Upper lobe of right lung (tissue), 1 donor: ENCODE measurements at places on chromosomes 1 and 21. TPM values are rescaled to one million over a fixed set of nuclear protein-coding genes. Genes with fewer than 3 reads are reported as not detected.

The NTNG1 gene
- 12.6 TPM for total RNA-seq

The YOD1 gene
- 7.0 TPM for total RNA-seq

The MLLT11 gene
- 0.72 TPM for total RNA-seq

The ZSWIM5 gene
- total RNA-seq, result 4.1 TPM

The MATN1 gene
- total RNA-seq, result not detected

DNA sequence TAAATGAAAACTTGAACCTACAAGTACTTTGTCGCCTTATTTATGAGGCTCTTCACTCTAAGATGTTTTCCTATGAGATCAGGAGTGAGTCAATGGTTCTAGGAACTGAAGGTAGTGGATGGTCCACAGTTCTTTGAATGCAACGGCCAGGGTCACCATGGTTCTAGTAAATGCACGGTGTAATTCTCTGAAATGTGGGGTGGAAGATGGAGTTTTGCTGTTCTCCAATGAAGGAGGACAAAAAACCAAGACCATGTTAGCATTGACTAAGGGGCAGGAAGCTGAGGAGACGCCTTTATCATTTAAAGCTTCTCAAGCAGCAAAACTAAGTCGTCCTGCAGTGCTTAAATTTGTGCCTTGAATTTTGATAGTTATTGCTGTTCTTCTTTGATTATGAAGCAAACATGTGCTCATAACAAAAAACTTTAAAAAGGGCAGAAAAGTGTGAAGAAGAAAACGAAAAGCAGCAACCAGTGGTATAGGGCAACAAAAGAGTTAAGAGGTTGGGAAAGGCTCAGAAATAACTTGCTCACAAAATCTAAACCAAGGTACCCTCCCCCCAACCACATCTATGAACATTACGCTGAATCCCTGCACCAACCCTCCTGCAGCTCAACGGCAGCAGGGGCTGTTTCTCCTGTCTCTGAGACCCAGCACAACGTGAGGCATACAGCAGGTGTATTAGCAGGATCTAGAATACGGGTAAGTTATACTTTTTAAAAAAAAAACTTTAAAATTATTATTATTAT is 85.0 kb downstream of the MRPL37 start:
- no peak for DNase-seq
- H3K27me3 ChIP-seq, result no peaks in the 10 kb centered on the region

- no peaks in the 10 kb centered on the region for H3K36me3 ChIP-seq
- no peak overlapping the region for H3K27ac ChIP-seq
- no peak overlapping the region for H3K4me3 ChIP-seq
- DNase-seq, result no peak
- H3K4me1 ChIP-seq, result no peaks in the 10 kb centered on the region
These were observed 498.9 kb downstream of the NPHP4 start for GRCh38 chr1:5493275-5493674.

DNA sequence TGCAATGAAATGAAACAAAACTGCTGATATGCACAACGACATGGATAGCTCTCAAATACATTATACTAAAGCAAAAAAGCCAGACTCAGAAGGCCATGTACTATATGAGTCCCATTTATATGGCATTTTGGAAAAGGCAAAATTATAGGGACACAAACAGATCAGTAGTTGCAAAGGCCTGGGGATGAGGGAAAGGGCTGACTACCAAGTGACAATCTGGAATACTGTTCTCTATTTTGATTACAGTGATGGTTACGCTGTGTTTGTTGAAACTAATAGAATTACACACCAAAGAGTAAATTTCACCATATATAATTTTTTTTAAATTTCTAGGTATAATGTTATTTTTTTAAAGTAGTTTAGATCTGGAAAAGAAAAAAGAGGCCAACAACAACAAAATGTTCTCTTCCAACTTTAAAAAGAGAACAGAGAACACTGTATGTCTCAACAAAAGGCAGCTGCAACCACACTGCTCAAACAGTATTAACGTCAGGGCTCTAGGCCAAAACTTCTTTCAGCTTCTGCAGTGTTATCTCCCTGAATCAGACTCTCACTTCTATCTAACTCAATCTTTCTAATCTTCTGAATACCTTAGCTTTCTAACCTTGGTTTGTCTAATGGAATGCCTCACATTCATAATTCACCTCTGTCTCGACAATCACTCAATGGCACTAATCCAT is 75.8 kb downstream of the FOXJ3 start:
- H3K36me3 ChIP-seq, result no peaks in the 10 kb centered on the region
- H3K4me3 ChIP-seq, result no peak overlapping the region
- H3K27ac ChIP-seq, result peak overlapping the region; percentile 47
- DNase-seq, result no peak
- H3K27me3 ChIP-seq, result no peaks in the 10 kb centered on the region

GRCh38 chr1:228420968-228421826 is 4.5 kb upstream of the TRIM17 start:
- no peaks in the 10 kb centered on the region for H3K36me3 ChIP-seq
- H3K4me3 ChIP-seq, result no peak overlapping the region

DNA sequence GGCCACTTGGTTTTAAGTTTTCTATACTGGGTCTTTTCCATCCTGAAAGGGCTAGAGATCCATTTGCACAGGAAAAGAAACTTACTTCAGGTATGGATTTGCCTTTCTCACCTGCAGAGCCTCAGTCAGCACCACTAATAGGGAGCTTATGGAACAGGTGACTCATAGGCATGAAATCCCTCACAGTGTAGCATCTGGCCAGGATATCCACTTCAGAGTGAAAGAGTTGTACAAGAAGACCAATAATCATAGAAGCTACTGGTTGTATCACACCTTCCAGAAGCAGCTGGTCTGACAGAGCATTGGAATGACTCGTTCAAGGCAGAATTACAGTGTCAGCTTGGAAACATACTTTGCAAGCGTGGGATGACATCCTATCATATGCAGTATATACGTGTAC is 26.3 kb upstream of the SYT14 start:
- H3K36me3 ChIP-seq, result no peaks in the 10 kb centered on the region
- no peaks in the 10 kb centered on the region for H3K4me1 ChIP-seq
- no peak for DNase-seq
- no peaks in the 10 kb centered on the region for H3K27me3 ChIP-seq
- H3K27ac ChIP-seq, result no peak overlapping the region

- no peaks in the 10 kb centered on the region for H3K27me3 ChIP-seq
- no peak overlapping the region for H3K27ac ChIP-seq
- DNase-seq, result no peak
- no peaks in the 10 kb centered on the region for H3K36me3 ChIP-seq
- no peaks in the 10 kb centered on the region for H3K4me1 ChIP-seq
These were observed 323.3 kb downstream of the AJAP1 start for GRCh38 chr1:4977701-4978100.

GRCh38 chr1:111366256-111366655 is 61.3 kb downstream of the OVGP1 start:
- H3K27me3 ChIP-seq, result no peaks in the 10 kb centered on the region
- DNase-seq, result no peak
- H3K27ac ChIP-seq, result no peak overlapping the region
- H3K36me3 ChIP-seq, result no peaks in the 10 kb centered on the region
- no peaks in the 10 kb centered on the region for H3K4me1 ChIP-seq

DNA sequence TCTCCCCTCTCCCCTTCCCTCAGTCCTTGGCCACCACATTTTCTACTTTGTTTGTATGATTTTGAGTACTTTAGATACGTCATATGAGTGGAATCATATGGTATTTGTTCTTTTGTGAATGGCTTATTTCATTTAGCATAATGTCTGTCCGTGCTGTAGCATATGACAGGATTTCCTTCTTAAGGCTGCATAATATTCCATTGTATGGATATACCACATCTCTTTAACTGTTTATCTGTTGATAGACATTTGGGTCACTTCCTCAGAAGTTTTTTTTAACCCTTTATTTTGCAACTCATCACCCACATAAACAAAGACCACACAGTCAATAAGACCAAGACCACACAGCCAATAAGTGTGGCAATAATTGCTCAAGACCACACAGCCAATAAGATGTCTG is 24.9 kb downstream of the FAM163A start:
- no peaks in the 10 kb centered on the region for H3K27me3 ChIP-seq
- no peak overlapping the region for H3K4me3 ChIP-seq
- DNase-seq, result no peak
- no peak overlapping the region for H3K27ac ChIP-seq

DNA sequence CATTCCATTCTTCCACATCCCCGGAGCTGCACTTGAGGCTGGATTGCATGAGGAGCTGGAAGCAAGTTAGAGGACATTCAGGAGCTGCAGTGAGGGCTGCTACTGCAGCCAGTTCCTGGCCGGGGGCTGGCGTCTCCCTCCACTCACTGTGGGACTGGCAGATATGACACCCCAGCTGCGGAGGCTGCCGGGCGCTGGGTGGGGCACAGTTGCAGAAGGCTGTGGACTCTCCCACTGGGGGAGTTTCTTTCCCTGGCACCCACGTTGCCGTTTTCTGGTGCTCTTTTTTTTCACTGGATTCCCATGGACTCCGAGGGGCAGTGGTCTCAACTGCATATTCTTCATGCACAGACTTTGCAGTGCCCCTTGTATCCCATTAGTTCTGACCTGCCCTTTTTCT is 351.1 kb upstream of the AJAP1 start:
- H3K27ac ChIP-seq, result no peak overlapping the region
- peak; percentile 42 for DNase-seq
- H3K36me3 ChIP-seq, result no peaks in the 10 kb centered on the region
- H3K27me3 ChIP-seq, result no peaks in the 10 kb centered on the region
- no peaks in the 10 kb centered on the region for H3K4me1 ChIP-seq
- H3K4me3 ChIP-seq, result no peak overlapping the region
